Cortex of kidney (tissue), 1 donor: ENCODE measurements at places on chromosomes 7 and 10.

DNA sequence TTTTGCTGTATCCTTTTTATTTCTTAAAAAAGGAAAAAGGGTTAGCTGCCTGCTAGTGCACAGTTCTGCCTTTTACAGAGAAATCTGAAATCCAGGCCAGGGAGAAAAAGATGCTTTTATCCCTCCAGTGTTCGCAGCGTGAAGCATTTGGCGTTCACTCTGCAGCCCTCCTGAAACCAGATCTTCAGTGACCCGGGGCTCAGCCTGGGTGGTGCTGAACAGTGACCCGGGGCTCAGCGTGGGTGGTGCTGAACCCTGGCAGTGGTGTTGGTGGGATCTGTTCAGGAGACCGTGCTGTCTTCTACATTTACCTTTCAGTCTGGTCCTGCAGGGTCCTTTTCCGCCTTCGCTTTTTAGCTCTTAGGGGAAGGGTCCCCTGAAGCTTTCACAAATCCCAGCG is 164.7 kb upstream of the KLF6 start:
- no peak for DNase-seq

- DNase-seq = no peak
These were observed 87.5 kb upstream of the GATA3 start for GRCh38 chr10:7967035-7967434.

GRCh38 chr7:91311839-91312238 is 47.6 kb downstream of the FZD1 start:
- no peak for DNase-seq

- no peak for DNase-seq
These were observed 148.5 kb upstream of the AKR1E2 start for GRCh38 chr10:4677296-4678021.

- no peak for DNase-seq
These were observed 292.5 kb upstream of the SEMA3C start for GRCh38 chr7:81211204-81211933.

DNA sequence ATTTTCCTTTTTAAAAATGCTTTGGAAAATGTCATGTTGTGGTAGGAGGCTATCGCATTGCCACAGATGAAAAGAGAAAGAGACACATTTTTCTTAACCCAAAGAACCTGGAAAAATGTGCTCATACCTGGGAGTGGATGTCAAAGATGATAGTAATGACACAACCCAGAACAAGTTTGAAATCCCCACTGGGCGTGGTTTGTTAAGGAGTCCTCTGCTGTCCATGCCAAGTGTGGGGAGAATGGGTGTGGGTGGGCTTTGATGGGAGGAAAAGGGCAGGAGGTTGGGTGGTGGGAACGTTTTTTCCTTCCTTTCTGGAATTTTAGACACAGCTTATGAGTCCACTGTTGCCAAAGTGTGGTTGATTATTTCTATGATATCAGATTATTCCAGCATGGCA is 10.9 kb downstream of the OPTN start:
- DNase-seq = no peak

GRCh38 chr10:85008488-85009184 is 680.2 kb downstream of the CCSER2 start:
- no peak for DNase-seq

DNA sequence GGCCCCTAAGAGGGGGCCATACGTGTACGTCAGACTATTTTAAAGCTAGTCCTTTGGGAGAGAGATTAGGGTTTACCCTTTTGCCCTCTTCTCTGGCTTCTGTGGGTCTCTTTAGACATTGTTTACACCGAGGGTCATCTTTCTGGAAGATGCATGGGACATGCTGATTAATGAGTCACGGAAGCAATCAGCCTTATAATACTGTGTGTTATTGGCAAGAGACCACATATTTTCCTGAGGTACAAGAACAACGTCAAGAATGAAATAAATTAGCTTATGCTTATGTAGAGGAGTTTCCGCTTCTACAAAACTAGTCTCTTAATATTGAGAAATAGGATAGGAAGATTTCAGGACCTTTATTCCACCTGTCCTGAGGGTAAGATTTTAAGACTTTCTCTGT is 327.7 kb downstream of the BBS9 start:
- DNase-seq = no peak

- DNase-seq = no peak
These were observed 204.6 kb downstream of the GLRX3 start for GRCh38 chr10:130340816-130341215.

GRCh38 chr10:4635883-4636282 is 190.1 kb upstream of the AKR1E2 start:
- no peak for DNase-seq

GRCh38 chr7:84446991-84447480 is 252.4 kb upstream of the SEMA3A start:
- DNase-seq = peak; percentile 4

- no peak for DNase-seq
These were observed 56.8 kb downstream of the HK1 start for GRCh38 chr10:69335063-69335587.

- no peak for DNase-seq
These were observed 28.5 kb downstream of the ARHGAP19 start for GRCh38 chr10:97263971-97264370.

- no peak for DNase-seq
These were observed 26.0 kb upstream of the HIBADH start for GRCh38 chr7:27688646-27689045.

- DNase-seq = no peak
These were observed 13.7 kb downstream of the PRPS1L1 start for GRCh38 chr7:18013936-18014335.

- no peak for DNase-seq
These were observed 10.3 kb upstream of the ANKRD7 start for GRCh38 chr7:118214051-118214832.

DNA sequence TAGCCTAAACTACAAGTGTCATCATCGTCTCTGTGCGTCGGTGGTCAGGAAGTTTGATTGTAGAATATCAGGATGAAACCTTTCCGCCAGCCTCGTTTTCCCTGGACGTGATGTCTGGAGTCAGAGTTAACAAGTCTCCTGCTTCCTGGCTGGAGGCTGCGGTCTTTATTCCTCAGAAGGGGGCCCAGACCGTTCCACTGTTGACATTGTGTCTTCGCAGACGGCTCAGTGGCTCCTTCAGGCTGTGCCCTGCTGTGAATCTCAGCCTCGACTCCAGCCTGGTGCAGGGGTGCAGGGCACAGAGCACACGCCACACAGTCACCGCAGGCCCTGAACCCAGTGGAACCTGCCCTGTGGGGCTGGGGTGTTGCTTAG is 37.2 kb upstream of the INSIG1 start:
- no peak for DNase-seq

DNA sequence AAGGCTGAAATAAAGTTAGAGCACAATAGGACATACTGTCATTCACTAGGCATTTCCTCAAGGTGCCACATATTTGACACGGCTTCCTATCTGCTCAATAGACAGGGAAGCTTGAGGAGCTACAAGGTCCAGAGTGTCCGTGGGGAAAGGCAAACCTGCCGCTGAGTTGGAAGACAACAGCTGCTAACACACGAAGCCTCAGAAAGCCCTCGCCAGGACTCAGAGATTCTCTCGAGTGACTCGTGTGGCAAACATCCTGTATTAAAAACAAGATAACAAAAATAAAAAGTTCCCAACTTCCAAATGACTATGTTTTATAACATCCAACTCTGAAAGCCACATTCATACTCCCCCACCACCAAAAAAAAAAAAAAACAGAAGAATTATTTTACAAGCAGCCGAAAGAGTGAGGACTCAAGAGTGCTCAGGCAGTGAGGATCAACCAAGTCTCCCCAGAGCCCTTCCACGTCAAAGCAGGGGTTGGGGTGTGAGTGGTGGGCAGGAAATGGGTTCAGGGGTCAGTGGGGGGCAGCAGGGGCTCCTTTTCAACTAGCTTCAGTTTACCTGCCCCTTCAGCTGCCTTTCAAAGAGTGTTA is 67.6 kb downstream of the STK17A start:
- DNase-seq = no peak

GRCh38 chr7:75962607-75963380 is 31.6 kb downstream of the TMEM120A start:
- DNase-seq = no peak
